ENCODE measurements at places on chromosomes 12 and 14.

GRCh38 chr14:21072031-21072473, 1.9 kb downstream of the ARHGEF40 start:
- no peak for DNase-seq

DNA sequence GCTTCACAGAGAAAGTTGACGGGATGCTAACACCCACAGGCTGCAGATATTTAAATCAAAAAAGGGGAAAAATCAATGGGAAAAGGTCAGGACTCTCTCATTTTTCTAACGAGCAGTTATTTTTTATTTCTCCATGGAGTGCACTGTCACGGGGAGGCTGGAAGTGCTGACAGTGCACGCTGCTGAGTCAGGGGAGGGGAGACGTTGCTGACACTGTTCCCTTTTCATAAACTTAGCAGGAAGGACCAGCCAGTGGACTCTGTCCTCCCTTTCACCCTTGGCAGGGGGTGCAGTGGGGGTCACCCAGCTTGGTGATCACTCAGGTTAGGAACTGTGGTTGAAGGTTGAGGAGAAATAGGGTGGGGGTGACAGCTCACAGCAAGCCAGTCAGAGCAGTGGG, 65.6 kb upstream of the FUT8 start:
- DNase-seq, result no peak

- DNase-seq, result no peak
Measured at GRCh38 chr12:96408993-96409392, 8.8 kb upstream of the CDK17 start.

DNA sequence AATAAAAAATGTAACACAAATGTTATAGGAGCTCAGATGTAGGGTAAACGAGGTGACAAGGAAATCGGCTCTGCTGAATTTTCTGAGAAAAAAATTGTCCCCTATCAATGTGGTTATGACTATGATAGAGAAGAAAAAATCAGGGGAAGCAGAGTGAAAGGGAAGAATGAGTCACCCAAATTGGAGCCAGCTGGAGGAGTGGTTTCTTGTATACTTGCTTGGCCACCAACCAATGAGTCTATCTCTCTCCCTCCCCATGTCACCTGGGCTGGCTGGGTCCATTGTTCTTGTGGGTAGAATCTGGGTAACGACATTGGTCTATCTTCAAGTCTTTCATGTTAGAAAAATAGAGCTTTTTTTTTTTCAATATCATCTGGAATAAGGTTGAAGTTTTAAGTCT, 196.6 kb upstream of the FLRT2 start:
- no peak for DNase-seq

GRCh38 chr12:7130701-7131501, 730 bp downstream of the CLSTN3 start:
- DNase-seq, result peak; percentile 36

GRCh38 chr12:89247541-89247942, 104.8 kb downstream of the DUSP6 start:
- no peak for DNase-seq

DNA sequence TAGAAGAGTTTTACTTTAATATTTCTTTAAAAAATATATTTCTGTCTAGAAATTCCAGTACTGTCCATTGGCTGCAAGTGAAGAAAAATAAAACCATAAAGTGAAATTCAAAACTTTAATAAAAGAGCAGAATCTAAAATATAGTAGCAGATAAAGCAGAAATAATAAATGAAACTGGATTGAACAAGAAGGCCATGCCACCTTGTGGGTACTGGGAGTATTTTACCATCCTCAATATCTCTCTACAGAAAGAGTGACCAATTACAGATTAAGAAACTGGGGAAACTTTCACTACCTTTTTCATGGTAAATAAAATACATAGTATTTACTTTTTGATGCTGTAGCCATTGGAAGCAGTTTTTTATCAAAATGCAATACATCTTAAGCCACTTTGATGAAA, 220.5 kb downstream of the BCAT1 start:
- DNase-seq, result no peak

DNA sequence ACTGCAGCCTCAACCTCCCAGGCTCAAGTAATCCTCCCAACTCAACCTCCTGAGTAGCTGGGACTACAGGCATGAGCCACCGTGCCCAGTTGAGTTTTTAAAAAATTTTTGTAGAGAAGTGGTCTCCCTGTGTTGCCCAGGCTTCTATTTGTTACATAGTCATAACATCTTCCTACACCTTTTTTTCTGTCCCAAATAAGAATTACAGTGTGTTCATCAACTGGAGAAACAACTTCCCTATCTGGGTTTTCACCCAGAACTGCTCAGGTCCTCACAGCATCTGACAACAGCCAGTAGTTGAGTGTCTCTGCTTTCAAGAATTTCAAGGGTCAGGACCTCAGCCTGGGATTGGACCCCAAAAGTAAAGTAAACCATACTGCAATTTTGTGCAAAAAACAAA, 235.2 kb upstream of the AMIGO2 start:
- DNase-seq, result no peak

- DNase-seq, result no peak
Measured at GRCh38 chr12:89195470-89195869, 156.8 kb downstream of the DUSP6 start.

GRCh38 chr12:74624201-74624600, 86.6 kb downstream of the ATXN7L3B start:
- DNase-seq, result no peak

DNA sequence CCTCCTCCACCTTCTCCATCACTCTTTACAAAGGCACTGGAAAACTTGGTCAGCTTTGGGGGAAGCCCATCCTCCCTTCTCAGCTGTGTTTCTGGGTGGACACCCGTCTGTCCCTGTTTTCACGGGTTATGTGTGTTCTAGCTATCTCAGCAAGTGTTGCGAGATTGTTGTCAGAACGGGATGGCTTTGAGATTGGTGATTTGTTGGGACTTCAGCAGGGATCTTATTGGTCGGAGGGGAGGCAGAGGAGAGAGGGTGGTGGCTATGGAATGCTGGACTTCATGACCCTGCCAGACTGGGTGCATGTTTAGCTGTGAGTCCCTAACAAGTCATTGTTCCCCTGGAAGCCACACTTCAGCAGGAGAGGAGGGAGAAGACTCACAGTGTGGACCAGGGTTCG, 2.1 kb downstream of the USP5 start:
- DNase-seq, result no peak

GRCh38 chr12:3236345-3237187, 159.4 kb downstream of the TSPAN9 start:
- no peak for DNase-seq

GRCh38 chr14:21072781-21073339, 2.8 kb downstream of the ARHGEF40 start:
- DNase-seq, result no peak

DNA sequence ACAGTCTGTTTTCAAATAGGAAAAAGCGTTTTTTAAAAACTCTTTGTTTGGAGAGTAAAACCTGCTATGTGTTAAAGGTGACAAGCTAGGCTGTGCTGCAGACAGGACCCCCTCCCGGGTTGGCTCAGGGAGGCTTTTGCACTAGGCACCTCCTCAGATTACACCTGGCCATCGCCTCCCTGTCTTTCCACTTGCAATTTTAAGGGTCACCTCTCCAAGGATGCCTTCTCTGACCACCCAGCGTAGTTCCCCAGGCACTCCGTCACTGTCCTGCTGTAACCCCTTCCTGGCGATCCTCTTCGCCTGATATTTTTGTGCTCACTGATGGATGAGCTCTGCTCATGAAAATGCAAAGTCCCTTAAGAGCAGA, 80.7 kb downstream of the NTF3 start:
- no peak for DNase-seq

All from stimulated activated CD4-positive, alpha-beta T cell treated with anti-CD3 and anti-CD28 coated beads, Interleukin-12 subunit alpha, Interleukin-12 subunit beta, amount 100 ng/mL, for 4 hours (primary cell).